ENCODE measurements at places on chromosomes 16 and 17.

DNA sequence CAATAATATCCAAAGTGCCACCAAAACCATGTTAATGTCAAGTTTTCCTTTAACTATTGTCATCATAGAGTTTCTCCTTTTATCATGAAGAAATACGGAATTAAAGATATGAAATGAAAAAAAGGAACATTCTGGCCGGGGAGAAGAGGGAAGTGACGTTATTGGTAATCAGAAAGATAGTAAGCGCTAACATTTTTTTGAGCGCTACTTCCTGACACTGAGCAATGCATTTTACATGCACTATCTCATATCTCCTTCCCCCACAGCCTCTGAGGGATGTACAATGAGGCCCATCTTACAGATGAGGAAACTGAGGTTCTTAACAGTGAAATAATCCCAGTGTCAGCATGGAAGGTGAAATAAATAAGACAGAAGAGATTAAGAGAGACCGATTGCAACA, 410.9 kb downstream of the SOX9 start:
- no peaks in the 10 kb centered on the region for H3K36me3 ChIP-seq
- H3K27me3 ChIP-seq: no peaks in the 10 kb centered on the region
- H3K4me3 ChIP-seq: no peak overlapping the region
- H3K4me1 ChIP-seq: peaks cover 3% of the 10 kb centered on the region

GRCh38 chr16:89596957-89597649, 16.3 kb upstream of the DPEP1 start:
- no peaks in the 10 kb centered on the region for H3K27me3 ChIP-seq
- DNase-seq: no peak
- H3K36me3 ChIP-seq: no peaks in the 10 kb centered on the region
- H3K27ac ChIP-seq: no peak overlapping the region
- H3K4me1 ChIP-seq: peaks cover 15% of the 10 kb centered on the region
- no peak overlapping the region for H3K4me3 ChIP-seq

DNA sequence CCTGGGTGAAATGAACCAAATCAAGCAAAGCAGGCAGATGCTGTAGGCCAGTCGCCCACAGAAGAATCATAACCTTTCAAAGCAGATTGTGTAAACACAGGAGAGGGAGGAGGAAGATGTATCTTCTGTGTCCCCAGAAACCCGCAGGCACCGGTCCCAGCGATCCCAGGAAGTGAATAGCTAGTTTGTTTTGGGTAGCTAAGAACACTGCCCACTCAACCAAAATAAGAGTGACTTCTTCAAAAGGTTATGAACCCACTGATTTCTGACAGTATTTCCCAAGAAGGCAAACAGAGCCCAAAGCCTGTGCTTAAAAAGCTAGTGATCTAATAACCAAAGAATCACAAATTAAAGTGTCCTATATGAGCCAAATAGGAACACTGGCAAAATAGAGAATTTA, 67.8 kb downstream of the GRIN2A start:
- no peak overlapping the region for H3K27ac ChIP-seq
- no peaks in the 10 kb centered on the region for H3K36me3 ChIP-seq
- no peak overlapping the region for H3K4me3 ChIP-seq
- no peaks in the 10 kb centered on the region for H3K4me1 ChIP-seq

DNA sequence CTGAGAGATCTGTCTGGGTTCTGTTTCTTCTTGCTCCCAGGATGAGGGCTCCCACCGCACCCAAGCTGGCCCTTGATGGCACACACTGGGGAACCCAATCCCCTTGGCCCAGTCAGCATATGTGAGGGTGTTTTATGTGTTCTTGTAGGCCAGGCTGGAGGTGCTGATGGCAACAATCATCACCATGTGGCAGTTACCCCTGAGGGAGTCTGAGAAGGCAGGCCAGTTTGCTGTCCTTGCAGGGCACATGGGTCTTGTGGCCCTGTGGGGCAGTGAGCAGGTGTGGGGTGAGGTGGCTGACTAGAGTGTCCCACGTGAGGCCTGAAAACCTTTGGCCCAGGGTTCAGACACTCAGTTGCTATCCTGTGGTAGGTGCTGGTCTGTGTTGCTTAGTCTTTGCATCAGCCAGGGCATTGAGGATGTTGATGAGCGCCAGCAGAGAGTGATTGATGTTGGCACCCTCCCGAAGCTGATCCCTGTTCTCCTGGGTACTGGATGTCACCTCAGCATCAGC, 2183.0 kb downstream of the TP53TG3F start:
- H3K4me1 ChIP-seq: no peaks in the 10 kb centered on the region
- peak; percentile 75 for DNase-seq
- no peaks in the 10 kb centered on the region for H3K27me3 ChIP-seq
- H3K36me3 ChIP-seq: no peaks in the 10 kb centered on the region

- H3K27ac ChIP-seq: peak overlapping the region; percentile 60
- peaks cover 7% of the 10 kb centered on the region for H3K36me3 ChIP-seq
- H3K4me3 ChIP-seq: no peak overlapping the region
- DNase-seq: no peak
- H3K27me3 ChIP-seq: peaks cover 10% of the 10 kb centered on the region
- H3K4me1 ChIP-seq: peaks cover 45% of the 10 kb centered on the region
Measured at GRCh38 chr17:7018331-7018964, 4.4 kb upstream of the BCL6B start.

DNA sequence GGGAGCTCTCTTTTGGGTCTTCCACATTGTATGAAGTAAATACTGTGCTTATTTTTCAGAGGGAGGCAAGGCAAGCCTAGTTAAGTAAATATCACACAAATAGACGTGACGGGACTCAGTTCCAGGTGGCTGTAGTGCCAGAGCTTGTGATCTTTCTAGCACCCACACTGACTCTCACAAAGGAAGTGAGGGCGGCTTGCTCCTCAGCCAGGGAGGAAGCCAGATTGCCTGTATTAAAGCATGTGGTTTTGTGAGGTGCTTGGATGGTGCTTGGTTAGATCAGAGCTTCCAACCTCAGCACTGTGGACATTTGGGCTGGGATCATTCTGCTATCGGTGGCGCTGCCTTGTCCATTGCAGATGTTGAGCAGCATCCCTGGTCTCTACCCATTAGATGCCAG, 80.1 kb downstream of the VAT1L start:
- H3K4me1 ChIP-seq: no peaks in the 10 kb centered on the region
- DNase-seq: no peak
- no peak overlapping the region for H3K4me3 ChIP-seq
- no peak overlapping the region for H3K27ac ChIP-seq

DNA sequence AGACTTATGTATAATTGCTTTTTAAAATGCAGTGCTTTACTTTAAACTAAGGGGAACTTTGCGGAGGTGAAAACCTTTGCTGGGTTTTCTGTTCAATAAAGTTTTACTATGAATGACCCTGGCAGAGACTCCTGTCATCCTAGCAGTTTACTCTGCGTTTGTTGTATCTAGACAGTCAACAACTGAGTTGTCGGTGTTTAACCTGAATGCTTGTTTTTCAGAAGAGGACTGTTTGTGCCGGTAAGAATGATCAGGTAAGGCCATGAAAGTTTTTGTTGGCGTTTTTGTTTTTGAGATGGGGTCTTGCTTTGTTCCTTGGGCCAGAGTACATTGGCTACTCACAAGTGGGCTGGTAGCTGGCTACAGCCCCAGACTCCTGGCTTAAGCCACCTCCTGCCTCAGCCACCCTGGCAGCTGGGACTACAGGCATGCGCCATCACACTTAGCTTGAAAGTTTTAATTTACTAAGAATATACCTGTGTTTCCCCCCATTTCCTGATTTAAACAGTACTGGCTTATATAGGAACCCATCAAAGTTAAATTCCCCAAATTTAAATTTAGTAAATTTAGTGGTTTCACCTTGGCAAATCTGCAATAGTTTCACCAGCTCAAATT, 11.9 kb downstream of the HERPUD1 start:
- peaks cover 50% of the 10 kb centered on the region for H3K36me3 ChIP-seq
- H3K4me3 ChIP-seq: no peak overlapping the region
- H3K27me3 ChIP-seq: no peaks in the 10 kb centered on the region
- H3K4me1 ChIP-seq: peaks cover 48% of the 10 kb centered on the region
- no peak for DNase-seq

DNA sequence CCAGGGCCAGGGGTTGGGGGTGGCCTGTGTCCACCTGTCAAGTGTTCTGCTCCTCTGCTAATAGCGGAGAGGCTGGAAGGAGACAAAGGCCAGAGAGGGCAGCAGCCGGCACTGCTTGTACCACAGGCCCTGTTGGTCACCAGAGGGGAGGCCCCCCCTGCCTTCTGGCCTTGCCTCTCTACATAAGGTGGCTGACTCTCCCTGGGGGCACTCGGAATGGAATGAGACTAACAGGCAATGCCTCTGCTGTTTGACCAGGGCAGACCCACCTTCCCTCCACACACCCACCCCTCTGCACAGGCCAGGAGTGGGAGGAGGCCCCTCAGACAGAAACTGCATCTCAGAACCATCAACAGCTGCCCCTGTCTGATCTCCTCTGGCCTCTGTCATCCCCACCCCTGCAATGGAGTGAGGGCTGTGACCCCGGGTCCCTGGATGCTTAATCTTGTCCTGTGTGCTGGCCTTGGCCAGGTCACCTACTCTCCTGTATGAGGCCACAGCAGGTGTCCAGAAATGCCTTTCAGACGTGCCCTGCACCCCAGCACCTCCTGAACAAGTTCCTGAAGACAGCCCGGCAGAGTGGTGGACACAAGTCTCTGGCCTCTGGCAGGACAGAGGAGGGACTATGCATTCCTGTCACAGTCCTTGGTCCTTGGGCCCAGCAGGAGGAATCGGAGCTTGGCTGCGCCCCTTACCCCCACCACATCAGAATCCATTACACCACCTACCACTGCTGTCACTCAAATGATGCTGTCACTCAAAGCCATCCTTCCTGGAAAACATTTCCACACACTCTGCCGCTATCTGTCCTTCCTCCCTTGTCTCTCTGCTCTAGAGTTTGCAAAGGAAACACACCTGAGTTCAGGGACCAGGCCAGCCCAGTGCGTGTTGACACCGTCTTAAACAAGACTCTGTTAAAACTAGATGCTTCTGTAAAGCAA, 107.5 kb upstream of the ZNF750 start:
- no peak for DNase-seq
- peaks cover 65% of the 10 kb centered on the region for H3K36me3 ChIP-seq
- no peak overlapping the region for H3K27ac ChIP-seq
- no peaks in the 10 kb centered on the region for H3K4me1 ChIP-seq

DNA sequence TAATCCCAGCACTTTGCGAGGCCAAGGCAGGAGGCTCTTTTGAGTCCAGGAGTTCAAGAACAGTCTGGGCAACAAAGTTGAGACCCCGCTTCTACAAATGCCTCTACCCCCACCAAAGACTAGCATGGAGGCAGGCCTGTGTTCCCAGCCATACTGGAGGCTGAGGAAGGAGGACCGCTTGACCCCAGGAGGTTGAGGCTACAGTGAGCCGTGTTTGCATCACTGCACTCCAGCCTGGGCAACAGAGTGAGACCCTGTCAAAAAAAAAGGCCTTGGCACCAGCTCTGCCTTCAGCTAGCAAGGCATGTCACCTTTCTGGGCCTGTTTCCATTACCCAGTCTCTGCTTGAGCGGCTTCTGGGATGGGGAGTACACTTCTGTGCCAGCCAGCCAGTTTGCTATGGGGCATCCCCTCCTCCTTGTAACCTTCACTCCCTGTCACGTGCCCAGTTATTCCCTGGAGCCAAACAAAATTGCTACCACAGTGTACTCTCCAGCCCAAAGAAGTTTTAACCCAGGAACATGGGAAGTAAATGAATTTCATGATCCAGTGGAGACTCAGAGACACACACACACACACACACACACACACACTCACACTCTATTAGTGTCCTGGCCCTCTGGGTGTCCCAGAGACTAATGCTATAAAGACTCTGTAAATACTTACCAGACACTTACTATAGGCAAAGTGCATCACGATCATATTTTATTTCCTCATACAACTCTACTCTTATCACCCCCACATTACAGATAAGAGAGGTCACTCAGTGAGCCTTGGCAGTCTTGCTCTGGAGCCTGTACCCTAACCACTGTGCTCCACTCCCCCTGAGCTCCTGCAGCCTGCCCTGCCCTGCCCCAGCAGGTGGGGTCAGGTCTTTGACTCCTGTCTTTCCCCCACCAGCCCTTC, 2.5 kb downstream of the CISD3 start:
- no peak for DNase-seq
- H3K27ac ChIP-seq: peak overlapping the region; percentile 88
- H3K4me3 ChIP-seq: no peak overlapping the region
- H3K27me3 ChIP-seq: no peaks in the 10 kb centered on the region
- peaks cover 32% of the 10 kb centered on the region for H3K4me1 ChIP-seq
- peaks cover 8% of the 10 kb centered on the region for H3K36me3 ChIP-seq

DNA sequence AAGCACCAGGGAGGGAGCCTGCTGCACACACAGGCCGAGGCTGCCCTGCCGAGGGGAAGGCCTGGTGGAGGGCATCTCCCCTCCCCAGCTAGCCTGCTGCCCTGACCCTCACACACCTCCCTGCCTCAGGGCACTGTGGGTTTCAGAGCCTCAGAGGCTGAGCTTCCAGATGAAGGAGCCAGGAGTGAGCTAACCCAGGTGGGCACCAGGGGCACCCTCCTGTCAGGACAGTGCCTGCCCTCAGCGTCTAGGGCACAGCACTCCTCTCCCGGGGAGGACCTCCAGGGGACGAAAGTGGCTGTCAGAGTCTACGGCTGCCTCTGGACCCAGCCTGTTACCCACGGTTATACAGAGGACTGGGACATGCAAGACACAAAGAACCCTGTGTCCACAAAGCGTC, 22.8 kb upstream of the DLX4 start:
- H3K4me1 ChIP-seq: peaks cover 5% of the 10 kb centered on the region
- H3K4me3 ChIP-seq: no peak overlapping the region
- no peak overlapping the region for H3K27ac ChIP-seq
- peaks cover 64% of the 10 kb centered on the region for H3K27me3 ChIP-seq
- DNase-seq: no peak

GRCh38 chr16:9331503-9331902, 240.1 kb downstream of the HAPSTR1 start:
- H3K27ac ChIP-seq: no peak overlapping the region
- H3K36me3 ChIP-seq: no peaks in the 10 kb centered on the region
- no peak for DNase-seq
- no peak overlapping the region for H3K4me3 ChIP-seq
- H3K27me3 ChIP-seq: no peaks in the 10 kb centered on the region
- no peaks in the 10 kb centered on the region for H3K4me1 ChIP-seq

GRCh38 chr17:14296166-14296910, 4.5 kb upstream of the HS3ST3B1 start:
- H3K36me3 ChIP-seq: no peaks in the 10 kb centered on the region
- DNase-seq: peak; percentile 73
- H3K4me3 ChIP-seq: peak overlapping the region; percentile 58
- no peaks in the 10 kb centered on the region for H3K27me3 ChIP-seq
- H3K4me1 ChIP-seq: peaks cover 44% of the 10 kb centered on the region

GRCh38 chr17:83176623-83177583, 97.5 kb downstream of the METRNL start:
- H3K27me3 ChIP-seq: no peaks in the 10 kb centered on the region
- DNase-seq: peak; percentile 74
- H3K36me3 ChIP-seq: peaks cover 6% of the 10 kb centered on the region
- no peak overlapping the region for H3K27ac ChIP-seq

- no peaks in the 10 kb centered on the region for H3K36me3 ChIP-seq
- H3K4me3 ChIP-seq: no peak overlapping the region
- H3K27ac ChIP-seq: no peak overlapping the region
- peaks cover 3% of the 10 kb centered on the region for H3K27me3 ChIP-seq
- H3K4me1 ChIP-seq: no peaks in the 10 kb centered on the region
Measured at GRCh38 chr16:50679676-50680555, 1.2 kb downstream of the SNX20 start.

- no peak for DNase-seq
- H3K4me1 ChIP-seq: no peaks in the 10 kb centered on the region
- H3K27ac ChIP-seq: no peak overlapping the region
- no peak overlapping the region for H3K4me3 ChIP-seq
Measured at GRCh38 chr17:4375039-4375748, 8.7 kb upstream of the UBE2G1 start.

GRCh38 chr16:52312716-52313115, 234.2 kb downstream of the TOX3 start:
- H3K36me3 ChIP-seq: no peaks in the 10 kb centered on the region
- DNase-seq: no peak
- no peaks in the 10 kb centered on the region for H3K4me1 ChIP-seq
- H3K4me3 ChIP-seq: no peak overlapping the region
- no peak overlapping the region for H3K27ac ChIP-seq

GRCh38 chr17:55420776-55421178, 858 bp downstream of the MMD start:
- no peaks in the 10 kb centered on the region for H3K36me3 ChIP-seq
- H3K27me3 ChIP-seq: peaks cover 18% of the 10 kb centered on the region
- DNase-seq: no peak

All from osteocyte (in vitro differentiated cells).